RCC 7860 (cell line): ENCODE measurements at places on chromosomes 3 and 15.

DNA sequence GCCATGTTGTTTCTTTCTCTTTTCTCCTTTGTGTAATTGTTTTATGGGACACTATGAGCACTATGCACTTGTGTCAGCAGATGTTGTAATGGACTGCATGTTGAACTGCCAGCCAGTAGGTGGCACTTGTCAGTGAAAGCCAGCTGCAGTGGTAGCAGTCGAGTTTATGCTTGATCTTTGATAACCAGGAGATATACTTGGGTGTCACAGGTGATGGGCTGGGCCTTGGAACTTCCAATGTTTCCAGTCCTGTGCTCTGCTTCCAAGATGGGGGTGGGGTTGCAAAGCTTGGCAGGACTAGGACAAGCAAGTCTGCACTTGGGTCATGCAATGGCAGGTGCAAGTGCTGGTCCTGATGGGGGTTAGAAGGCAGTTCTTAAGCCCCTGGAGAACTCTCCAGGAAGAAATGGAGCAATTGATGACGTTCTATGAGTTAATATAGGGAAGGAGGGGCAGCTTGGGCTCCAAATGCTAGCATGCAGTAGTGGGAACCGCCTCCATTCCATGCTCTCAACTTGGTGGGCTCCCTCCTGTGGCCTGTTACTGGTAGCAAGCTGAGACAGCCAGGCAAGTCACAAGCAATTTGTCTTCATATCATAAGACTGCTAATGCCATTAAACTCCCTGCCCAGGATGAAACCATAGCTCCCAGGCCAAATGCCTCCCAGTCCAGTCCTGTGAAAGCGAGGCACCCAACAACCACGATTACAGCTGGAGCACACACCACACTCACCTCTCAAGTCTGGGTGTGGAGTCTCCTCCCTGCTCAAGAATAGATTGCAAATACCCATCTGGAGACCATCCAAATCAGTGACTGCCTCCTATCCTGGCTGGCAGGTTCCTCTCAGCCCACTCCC is 287.2 kb downstream of the CGGBP1 start:
- DNase-seq: peak; percentile 10

GRCh38 chr3:16759227-16759903 is 125.4 kb upstream of the PLCL2 start:
- no peak for DNase-seq

DNA sequence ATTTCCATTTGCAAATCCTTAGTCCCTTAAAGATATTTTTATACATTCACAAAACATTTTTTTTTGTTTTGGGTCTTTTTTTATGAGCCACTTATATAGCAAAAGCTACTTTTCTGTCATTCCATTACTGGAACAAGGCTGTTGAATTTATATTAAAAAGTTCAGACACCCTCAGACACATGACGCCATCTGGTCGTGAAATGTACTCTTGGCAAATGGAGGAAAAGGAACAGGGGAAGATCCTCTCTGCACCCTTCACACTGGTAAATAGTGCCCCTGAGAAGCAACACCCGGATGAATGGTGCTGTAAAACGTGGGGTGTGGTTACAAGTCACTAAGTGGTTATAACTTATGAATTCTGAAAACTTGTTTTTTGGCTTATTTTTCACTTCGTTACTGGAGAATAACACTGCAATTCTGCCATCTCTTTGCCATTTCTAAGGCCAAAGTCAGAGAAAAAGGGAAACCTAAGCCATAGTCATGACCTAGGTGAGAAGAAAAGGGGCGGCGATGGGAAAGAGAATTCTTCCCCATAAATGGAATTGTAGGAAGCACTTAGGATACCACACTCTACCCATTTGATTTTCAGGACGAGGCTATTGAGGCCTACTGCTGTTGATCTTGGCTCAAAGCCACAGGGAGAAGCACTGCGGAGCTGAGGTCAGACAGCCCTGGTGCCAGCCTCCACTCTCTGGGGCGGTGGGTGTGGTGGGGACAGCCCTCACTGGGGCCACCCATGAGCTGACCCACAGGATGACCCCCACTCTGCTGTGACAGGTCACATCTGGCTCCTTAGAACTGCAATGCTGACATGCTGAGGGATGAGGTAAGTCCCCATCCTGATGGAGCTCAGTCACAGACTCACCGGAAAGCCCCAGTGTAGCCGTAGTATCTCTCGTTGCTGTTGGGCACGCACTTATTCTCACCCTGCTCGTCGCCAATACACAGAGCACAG is 21.9 kb downstream of the LTF start:
- DNase-seq: no peak

DNA sequence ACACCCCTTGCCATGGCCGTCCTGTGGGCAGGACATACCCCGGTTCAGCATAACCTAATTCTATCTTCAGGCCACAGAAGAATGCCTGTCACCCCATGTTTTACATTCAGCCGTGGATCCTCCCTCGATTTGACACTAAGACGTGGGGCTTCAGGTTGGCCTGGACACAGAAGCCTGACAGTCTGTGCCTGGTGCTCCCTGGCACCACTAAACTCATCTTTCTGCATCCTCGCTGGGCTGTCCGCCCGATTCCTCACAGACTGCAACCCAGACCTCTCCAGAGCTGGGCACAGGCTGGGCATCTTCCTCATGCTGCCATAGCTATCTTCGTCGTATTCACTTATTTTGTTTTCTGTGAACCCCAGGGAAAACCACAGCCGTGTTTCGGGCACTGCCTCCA is 117.8 kb upstream of the IQSEC1 start:
- DNase-seq: no peak

GRCh38 chr3:126406389-126407296 is 11.9 kb downstream of the CFAP100 start:
- DNase-seq: no peak
